ENCODE measurements at places on chromosomes 12 and 14.

GRCh38 chr14:90491221-90491885 lies 94.5 kb downstream of the CALM1 start:
- no peak for DNase-seq

DNA sequence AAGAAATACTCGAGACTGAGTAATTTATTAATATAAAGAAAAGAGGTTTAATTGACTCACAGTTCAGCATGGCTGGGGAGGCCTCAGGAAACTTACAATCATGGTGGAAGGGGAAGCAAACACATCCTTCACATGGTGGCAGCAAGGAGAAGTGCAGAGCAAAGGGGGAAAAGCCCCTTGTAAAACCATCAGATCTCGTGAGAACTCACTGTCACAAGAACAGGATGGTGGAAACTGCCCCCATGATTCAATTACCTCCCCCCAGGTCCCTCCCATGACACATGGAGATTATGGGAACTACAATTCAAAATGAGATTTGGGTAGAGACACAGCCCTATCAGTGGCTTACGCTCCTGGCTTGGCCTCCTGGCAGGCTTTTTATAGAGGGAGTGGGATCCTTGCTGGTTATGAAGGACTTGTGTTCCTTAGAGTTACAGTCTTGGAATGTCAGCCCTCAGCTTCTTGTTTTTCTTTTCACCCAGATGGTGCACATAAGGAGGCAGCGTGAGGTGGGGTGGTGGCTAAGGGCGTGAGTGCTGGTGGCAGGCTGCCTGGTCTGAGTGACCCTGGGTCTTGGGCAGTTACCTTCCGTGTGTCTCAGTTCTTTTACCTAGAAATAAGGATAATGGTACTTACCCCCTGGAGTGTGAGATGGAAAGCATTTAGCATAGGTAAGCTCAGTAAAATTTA lies 25.7 kb downstream of the TRAF3 start:
- no peak for DNase-seq

- DNase-seq, result no peak
These were observed 3.8 kb upstream of the B3GNT4 start for GRCh38 chr12:122199484-122200355.

GRCh38 chr12:12612358-12612757 lies 682 bp downstream of the CREBL2 start:
- DNase-seq, result no peak

DNA sequence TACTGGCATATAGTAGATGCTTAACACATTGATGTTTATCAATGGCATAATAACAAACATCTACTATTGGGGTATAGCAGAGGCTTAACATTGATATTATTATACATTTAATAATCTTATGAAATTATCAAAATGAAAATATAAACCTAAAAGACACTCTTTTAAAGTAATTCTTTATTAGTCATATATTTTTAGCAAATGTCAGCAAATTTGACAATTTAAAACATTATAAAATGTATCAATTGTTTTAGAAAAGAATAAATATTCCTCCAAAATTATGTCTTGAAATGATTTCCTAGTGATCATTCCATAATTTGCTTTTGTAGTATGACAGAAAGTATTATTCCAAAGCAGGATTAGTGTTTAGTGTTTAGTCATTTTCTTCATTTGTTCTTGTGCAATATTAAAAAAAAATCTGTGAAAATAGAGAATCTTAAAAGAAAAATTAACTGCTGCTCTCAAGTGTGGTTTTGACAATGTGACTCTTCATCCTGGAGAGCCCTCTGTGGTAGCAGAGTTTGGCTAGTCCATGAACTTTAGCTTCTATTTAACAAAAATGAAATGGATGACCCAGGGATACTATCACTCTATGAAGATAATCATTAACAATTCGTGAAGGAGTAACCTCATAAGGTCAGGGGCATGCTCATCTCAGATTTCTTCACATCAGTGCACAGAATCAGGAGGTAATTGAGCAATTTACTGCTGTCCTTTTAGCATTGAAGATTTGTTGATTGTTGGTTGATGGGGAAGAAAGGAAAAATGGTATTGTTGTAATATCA lies 1018.5 kb downstream of the LRFN5 start:
- no peak for DNase-seq

- DNase-seq, result no peak
These were observed 312.1 kb downstream of the VRK1 start for GRCh38 chr14:97109234-97109633.

GRCh38 chr12:11886339-11886738 lies 184.4 kb upstream of the BCL2L14 start:
- DNase-seq, result no peak

DNA sequence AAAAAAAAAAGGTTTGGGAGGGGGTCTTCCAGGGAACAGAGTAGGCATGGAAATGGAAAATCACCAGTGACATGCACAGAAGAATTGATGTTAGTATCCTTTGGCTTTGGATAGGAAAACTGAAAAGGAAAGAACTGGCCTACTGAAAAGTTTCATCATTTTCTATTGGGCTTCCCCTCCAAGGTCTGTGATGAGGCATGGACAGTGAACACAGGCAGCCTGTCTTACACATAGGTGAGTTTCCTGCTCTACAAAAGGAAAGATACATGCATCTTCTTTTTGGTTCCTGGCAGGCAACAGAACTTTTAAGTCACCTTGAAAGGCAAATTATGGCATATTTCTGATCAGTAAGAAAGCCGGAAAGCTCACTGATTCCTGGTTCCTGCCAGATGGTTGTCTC lies 5.8 kb downstream of the BMAL2 start:
- no peak for DNase-seq

- no peak for DNase-seq
These were observed 133.8 kb upstream of the FOXN3 start for GRCh38 chr14:89550821-89551220.

GRCh38 chr14:34050606-34051005 lies 99.7 kb upstream of the EGLN3 start:
- no peak for DNase-seq

GRCh38 chr14:43157661-43158060 lies 1349.4 kb downstream of the FSCB start:
- DNase-seq, result no peak

DNA sequence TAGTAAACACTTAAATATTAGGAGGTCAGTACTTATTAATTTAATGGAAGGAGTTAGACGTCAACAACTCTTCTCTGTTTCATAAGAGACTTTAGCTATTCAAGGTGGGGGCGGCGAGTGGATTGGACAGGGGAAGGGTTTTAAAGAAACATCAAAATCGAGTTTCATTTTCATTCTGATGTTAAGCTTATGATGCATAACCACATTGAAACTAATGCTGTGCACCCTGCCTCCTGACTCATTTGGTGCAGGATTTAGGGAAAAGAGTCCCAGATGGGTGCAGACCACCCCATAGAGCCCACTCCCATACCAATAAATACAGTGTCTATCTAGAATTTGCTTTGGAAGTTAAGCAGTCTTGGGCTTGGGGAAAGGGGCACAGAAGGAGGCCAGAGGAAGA lies 7.4 kb downstream of the ZBTB39 start:
- DNase-seq, result no peak

GRCh38 chr12:33589576-33590114 lies 150.0 kb upstream of the SYT10 start:
- DNase-seq, result no peak

DNA sequence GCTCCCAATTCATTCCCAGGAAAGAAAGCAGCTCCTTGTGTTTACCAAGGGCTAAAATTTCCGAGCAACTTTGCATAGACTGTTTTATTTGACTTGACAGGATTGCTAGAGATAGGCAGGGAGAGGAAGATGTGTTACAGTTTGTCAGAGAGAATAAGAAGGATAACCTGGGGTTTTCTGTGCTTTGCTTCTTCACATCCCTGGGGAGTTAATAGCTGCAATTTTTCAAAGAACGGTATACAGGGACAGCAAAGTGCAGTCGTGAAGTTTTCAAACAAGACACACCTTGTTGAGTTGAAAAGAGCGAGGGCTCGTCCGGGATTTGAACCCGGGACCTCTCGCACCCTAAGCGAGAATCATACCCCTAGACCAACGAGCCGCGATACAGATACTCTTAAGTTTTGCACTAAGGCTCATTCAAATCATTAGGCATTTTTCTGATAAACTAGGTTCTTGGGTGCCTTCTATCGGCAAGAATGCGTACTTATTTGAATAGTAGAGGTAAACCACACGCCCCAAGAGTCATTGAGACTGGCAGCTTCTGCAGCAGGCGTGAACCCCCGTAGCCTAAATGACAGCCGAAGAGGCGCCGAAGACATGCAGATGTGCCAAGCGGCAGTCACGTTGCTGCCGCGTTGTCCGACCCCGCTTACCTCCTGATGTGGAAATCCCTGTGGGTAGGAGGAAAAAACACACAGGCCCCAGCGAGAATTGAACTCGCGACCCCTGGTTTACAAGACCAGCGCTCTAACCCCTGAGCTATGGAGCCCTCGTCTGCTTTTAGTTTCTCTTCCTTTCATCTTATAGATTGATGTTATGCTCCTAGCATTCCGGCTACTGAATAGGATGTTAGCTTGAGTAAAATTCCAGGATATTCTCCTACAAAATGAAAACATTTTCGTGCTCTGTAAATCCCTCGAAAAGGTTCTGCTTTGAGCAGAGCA lies 22.2 kb upstream of the RNASE12 start:
- DNase-seq, result peak; percentile 66

DNA sequence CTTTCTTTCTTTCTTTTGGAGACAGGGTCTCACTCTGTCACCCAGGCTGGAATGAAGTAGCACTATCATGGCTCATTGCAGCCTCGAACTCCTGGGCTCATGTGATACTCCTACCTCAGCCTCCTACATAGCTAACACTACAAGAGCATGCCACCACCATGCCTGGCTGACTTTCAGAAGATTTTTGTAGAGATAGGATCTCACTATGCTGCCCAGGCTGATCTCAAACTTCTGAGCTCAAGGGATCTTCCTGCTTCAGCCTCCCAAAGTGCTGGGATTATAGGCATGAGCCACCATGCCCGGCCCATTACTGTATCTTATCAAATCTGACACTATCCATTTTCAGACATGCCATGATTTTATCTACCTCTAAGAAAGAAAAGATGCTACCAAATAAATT lies 31.6 kb downstream of the NDUFA12 start:
- DNase-seq, result no peak

DNA sequence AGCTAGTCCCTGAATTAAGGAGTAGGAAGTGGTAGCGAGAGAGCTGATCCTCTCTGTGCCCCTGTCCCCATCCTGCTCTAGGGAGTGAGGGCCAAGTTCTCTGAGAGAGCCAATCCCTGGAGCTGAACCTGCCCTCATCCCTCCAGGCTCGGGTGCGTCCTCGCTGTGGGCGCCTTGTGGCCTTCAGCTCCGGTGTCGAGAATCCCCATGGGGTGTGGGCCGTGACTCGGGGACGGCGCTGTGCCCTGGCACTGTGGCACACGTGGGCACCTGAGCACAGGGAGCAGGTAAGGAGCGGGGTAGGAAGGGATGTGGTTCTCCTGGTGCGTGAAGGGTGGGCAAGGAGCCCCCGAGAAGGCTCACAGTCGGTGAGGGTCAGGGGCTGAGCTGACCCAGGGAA lies 1.9 kb upstream of the GNB3 start:
- DNase-seq, result no peak

- peak; percentile 44 for DNase-seq
These were observed 732 bp downstream of the SLC25A29 start for GRCh38 chr14:100305324-100306100.

DNA sequence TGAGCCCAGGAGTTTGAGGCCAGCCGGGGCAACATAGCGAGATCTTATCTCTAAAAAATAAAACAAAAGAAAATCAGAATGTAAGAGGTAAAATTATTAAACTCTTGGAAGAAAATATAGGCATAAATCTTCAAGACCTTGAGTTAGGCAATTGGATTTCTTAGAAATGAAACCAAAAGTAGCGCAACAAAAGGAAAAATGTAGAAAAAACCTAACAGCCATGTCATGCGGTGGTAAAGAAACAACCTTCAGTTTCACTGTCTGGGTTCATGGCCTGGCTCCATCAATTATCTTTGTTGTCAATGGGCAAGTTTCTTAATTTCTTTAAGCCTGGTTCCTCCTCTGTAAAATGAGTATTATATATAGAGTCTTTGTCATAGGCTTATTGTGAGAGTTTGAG lies 5.6 kb upstream of the GCH1 start:
- DNase-seq, result no peak

DNA sequence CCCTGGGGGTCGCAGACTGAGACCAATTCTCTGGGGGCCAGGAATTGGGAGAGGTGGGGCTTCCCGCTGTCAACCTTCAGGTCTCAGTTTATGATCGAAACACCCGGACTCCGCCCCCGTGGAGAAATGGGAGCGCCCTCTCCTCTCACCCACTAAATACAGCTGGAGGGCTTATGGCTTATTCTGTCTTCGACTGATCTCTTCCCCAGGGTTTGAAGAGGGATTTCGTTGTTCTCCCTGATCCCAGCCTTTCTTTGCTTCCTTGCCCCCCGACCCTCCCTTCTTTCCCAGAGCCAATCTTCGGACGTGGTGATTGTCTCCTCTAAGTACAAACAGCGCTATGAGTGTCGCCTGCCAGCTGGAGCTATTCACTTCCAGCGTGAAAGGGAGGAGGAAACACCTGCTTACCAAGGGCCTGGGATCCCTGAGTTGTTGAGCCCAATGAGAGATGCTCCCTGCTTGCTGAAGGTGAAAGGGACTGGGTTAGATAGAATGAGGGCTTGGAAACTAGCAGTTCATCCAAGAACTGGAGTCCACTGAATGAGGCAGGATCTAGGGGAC lies 607 bp downstream of the OS9 start:
- DNase-seq, result no peak

GRCh38 chr14:101733211-101733610 lies 28.3 kb upstream of the PPP2R5C start:
- DNase-seq, result no peak

DNA sequence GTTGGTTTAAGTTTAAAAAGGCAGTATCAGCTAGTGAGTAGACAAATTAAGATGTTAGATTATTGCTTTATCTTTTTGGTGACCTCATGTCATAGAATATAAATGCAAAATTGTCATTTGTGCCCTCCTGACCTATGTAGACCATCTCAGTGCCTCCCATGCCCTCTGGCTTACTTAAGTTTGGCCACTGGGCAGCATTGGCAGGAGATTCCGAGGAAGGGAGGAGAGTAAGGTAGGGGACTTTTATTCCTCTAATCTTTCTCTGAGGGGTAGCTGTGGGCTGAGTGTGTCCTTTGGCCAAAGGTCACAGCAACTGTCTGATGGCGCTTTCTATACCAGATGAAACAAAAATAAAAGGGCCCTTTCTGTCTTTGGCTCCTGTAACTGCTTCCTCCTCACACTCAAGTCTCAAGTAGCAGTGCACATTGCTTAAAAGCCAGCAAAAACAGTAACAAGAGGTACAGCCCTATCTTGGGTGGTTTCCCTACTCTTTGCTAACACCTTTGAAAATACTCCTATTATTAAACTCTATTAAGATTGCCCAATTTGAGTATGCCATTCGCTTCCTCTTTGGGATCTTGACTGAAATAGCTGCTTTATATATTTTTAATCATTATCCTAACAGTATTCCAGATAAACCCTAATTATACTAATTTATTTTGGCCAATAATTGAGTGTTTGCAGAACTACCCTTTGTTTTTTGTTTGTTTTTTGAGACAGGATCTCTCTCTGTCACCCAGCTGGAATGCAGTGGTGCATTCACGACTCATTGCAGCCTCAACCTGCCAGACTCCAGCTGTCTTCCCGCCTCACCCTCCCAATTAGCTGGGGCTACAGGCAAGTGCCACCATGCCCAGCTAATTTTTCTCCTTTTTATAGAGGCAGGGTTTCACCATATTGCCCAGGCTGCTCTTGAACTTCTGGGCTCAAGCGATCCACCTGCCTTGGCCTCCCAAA lies 56.5 kb upstream of the KCNH3 start:
- DNase-seq, result no peak

GRCh38 chr12:79690142-79690637 lies 574 bp downstream of the PAWR start:
- DNase-seq, result no peak

- DNase-seq, result no peak
These were observed 407.0 kb downstream of the MED13L start for GRCh38 chr12:115870510-115870909.

Measured in T-helper 9 cell (primary cell).